Suprapubic skin (tissue), 4 donors: ENCODE measurements at places on chromosomes 12 and 14. TPM values are rescaled to one million over a fixed set of nuclear protein-coding genes. Genes with fewer than 3 reads are reported as not detected.

DNA sequence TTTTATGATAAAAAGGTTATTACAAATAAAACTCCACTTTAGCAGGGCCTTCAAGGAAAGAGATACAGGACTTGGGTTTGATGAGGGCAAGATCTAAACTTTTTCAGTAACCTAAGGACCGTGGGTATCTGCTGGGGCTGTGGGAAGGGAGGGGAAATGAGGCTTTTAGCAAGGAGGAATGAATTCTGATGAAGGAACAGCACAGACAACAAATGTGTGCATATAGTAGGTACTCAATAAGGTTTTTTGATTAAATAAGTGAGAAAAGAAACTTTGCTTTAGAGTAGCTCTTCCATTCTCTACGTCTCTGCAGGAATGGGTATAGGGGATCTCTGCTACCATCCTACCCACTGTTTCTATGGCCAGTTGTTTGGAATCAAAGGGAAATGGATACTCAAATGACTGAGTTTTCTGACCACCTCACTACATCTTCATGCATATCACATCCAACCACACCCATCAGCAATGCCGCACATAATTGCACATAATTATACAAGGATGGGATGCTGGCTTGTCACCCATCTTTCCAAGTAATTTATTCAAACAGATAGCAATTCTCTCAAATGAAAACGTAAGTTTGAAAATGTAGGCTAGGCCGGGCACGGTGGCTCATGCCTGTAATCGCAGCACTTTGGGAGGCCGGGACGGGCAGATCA, 59.5 kb upstream of the GTF2A1 start:
- no peak for DNase-seq

GRCh38 chr14:24186831-24187538, 1.6 kb downstream of the IPO4 start:
- DNase-seq, result no peak

DNA sequence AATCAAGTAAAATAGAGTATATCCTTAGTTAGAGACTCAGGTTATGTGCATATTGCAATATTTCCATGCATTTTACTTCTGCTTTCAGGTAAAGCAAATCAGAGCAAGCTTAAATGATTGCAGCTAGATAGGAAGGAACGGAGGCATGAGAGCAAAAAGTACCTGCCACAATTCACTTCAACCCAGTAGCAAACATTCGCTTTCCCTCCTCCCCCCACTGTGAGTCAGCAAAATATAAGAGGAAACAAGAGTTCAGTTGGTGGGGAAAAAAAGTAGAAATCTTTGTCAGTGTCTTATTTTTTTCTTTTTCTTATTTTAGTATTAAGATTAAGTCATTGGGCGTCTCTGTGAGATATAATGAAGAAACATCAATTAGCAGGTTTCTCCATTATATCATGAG, 475.4 kb downstream of the NPAS3 start:
- DNase-seq, result no peak

- DNase-seq, result peak; percentile 7
Observed at GRCh38 chr12:6084969-6085450, 39.5 kb downstream of the VWF start.

GRCh38 chr12:74598819-74599218, 61.2 kb downstream of the ATXN7L3B start:
- no peak for DNase-seq

DNA sequence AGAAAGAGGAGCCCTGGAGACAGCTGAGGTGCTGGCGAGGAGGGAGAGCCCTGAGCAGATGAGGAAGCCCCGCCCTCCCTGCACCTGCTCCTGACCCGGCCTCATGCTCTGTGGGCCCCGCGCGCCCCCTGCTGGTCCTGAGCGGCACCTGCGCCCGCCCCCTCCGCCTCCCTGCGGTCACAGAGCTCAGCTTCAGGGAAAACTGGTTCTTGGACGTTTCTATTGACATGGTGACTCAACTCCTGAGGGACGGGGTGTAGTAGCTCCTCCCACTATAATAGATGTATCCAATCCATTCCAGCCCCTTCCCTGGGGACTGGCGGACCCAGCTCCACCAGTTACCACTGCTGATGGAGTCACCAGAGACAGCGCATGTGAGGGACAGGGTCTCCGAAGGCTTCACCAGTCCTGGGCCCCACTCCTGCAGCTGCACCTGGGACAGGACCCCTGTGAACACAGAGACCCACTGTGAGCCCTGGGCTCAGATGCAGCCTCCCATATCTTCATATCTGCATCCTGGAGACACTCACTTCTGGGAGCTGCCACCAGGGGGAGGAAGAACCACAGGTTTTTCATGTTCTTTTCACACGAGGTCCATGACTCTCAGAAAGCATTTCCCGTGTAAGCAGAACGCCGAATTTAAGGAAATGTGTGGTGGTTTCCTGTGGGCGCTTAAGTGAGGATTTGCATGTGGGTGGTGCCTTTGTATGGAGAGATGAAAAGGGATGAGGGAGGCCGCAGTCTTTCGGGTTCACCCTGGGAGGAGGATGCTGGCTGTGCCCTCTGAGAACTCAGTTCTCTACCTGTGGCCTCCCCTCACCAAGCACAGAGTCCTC, 1346.4 kb downstream of the TMEM121 start:
- no peak for DNase-seq

- DNase-seq, result no peak
Observed at GRCh38 chr12:117144599-117144998, 45.4 kb upstream of the TESC start.

GRCh38 chr14:61110316-61111082, 129.5 kb downstream of the SLC38A6 start:
- no peak for DNase-seq

GRCh38 chr14:85538636-85539035, 8.7 kb downstream of the FLRT2 start:
- DNase-seq, result no peak

DNA sequence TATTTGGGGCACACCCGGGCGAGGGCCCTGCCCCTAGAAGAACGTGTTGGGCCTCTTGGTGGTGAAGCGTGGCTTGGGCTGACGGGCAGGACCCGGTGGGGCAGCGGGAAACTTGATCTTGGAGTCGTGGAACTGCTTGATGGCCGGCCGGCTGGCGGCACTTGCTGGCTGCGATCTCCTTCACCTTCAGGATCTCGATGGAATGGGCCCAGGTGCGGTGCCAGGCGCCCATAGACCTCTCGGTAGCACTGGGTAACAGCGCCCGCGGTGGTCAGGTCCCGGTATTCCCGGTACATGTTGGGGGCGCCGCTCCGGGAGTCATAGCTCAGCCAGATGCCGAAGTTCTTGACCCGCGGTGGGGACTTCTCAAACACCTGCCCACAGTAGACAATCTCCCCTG, 16.5 kb downstream of the UBR7 start:
- DNase-seq, result no peak

DNA sequence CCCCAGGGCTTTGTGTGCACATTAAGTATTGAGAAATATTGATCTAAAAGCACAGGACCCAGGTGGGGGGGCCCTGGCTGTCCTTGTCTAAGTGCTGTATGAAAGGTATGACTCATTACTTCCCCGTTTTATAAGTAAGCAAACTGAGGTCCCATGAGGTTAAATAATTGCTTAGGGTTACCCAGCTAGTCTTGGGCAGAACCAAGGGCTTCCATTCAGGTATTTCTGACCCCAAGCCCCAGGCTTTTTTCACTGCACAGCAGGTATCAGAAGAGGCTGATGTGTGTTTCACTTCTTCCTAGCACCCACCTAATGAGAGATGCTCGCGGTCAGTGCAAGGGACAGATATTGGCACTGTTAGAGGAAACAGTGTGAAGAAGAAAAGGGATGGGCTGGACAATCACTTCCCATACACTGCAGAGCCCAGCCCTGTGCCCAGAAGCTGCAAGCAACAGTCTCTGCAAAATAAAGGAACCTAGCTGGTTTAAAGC, 4.7 kb upstream of the TC2N start:
- DNase-seq, result no peak

GRCh38 chr12:10559244-10559643, 53.6 kb downstream of the EIF2S3B start:
- no peak for DNase-seq

DNA sequence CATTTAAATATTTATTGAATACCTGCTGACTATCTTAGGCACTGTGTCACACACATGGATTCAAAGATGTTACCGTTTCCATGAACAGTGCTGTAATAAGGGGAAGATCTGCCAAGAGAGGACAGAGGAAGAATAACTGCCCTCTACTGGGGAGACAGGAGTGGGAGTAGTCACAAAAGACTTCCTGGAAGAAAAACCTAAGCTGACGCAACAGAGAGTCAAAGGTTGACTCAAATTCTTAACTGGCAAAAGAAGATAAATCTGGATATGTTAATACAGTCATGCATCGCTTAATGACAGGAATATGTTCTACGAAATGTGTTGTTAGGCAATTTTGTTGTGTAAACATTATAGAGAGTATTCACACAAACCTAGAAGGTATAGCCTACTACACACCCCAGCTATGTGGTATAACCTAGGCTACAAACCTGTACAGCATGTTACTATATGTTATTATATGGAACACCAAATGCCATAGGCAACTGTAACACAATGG, 51.5 kb downstream of the DCAF5 start:
- DNase-seq, result no peak

- no peak for DNase-seq
Observed at GRCh38 chr12:94872971-94873733, 130.3 kb downstream of the NDUFA12 start.

- no peak for DNase-seq
Observed at GRCh38 chr12:122959566-122960192, 6.6 kb downstream of the ABCB9 start.

GRCh38 chr14:32073537-32074189, 3.4 kb upstream of the ARHGAP5 start:
- DNase-seq, result no peak

Gene DHRS1
- total RNA-seq, result 49.0 TPM

Gene CLEC2B
- total RNA-seq, result 61.9 TPM

Gene FAM222A
- 7.6 TPM for total RNA-seq

Gene COX8C
- not detected for total RNA-seq

Gene NPAS3
- not detected for total RNA-seq

Gene MARCHF9
- total RNA-seq, result 12.4 TPM

Gene SIX6
- not detected for total RNA-seq

Gene GPRC5A
- 11.0 TPM for total RNA-seq

Gene SPATA7
- 11.1 TPM for total RNA-seq

Gene CELA1
- total RNA-seq, result not detected

Gene MTHFD1
- total RNA-seq, result 41.5 TPM

Gene KIF26A
- total RNA-seq, result 5.8 TPM

Gene TSPAN19
- total RNA-seq, result not detected

Gene PLEKHG7
- total RNA-seq, result not detected

Gene ARF3
- total RNA-seq, result 78.3 TPM

Gene GOLT1B
- total RNA-seq, result 14.9 TPM

Gene SLC6A15
- total RNA-seq, result 2.4 TPM

Gene APOF
- not detected for total RNA-seq

Gene RNU6-7
- total RNA-seq, result not detected
